ENCODE measurements at places on chromosomes 2 and 18. TPM values are rescaled to one million over a fixed set of nuclear protein-coding genes. Genes with fewer than 3 reads are reported as not detected.

Gene ANKRD12
- total RNA-seq = 4.5 TPM

Gene SP100
- total RNA-seq = 28.7 TPM

Gene ATOH8
- 5.3 TPM for total RNA-seq

Gene PARD3B
- total RNA-seq = 1.1 TPM

Gene SLC35F6
- 35.4 TPM for total RNA-seq

Gene CIB4
- 0.34 TPM for total RNA-seq

Gene FOXI3
- not detected for total RNA-seq

Gene C2orf80
- not detected for total RNA-seq

Gene EPAS1
- 111 TPM for total RNA-seq

Gene ELP2
- 37.6 TPM for total RNA-seq

Gene CTAGE1
- not detected for total RNA-seq

Gene HK2
- 0.98 TPM for total RNA-seq
